ENCODE measurements at places on chromosomes 7 and 10.

DNA sequence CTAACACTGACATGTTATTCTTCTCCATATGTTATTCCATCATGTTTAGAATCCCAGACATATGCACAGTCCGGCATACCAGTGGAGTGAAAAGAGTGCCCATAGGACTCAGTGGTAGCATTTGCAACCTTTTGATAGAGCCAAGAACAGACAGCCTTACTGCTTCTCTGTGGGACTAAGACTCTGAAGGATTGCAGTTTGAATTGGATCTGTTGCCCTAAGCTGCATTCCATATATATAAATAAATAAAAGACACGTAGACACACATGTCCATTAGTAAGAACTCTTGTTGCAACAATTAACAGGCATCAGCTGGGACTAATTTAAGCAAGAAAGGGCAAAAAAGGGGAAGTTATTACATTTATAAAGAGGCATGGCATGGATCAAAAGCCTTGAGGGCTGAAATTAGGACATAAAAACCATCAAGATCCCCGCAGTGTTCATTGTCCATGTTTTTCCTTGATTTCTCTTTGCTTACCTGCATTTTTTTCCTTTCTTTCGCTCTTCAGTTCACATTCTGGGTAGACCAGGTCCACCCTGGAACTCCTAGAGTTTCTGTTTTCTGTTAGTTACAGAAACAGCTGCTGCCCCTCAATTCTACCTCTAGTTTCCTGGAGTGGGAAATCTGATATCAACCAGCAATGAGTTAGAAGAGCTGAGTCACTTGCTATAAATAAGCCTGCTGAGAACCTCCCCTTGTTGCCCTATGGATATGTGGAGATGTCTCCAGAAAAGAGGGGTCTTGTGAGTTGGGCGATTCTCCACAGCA, 132.4 kb downstream of the SORCS1 start:
- no peak for DNase-seq

GRCh38 chr10:121281576-121281975, 316.7 kb downstream of the FGFR2 start:
- DNase-seq = no peak

DNA sequence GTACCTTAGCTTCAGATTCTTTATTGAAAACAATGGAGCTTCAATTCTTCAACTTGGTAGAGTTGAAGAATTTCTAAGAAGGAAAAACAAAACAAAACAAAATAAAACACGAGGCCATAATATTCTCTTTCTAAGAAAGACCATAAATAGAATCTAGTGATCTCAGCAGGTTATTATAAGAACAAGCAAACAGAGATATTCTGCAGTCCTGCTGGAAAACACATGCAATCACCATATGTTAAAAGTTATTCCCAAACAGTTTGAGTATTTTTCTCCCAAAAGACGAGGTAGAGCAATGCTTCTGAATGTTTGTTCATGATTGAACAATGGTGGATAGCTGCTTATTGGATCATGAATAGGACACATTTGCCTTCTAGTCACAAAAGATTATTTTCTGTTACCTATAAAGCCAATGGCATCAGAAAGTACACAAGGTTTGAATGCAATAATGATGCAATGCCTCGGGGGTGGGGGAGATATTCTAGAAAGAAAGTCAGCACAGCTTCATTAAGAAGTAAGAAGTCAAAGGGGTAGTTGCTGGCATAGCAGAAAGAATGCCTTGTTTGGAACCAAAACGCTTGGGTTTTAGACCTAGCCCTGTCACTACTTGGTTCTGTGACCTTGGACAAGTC, 59.3 kb downstream of the CREB3L2 start:
- DNase-seq = no peak

DNA sequence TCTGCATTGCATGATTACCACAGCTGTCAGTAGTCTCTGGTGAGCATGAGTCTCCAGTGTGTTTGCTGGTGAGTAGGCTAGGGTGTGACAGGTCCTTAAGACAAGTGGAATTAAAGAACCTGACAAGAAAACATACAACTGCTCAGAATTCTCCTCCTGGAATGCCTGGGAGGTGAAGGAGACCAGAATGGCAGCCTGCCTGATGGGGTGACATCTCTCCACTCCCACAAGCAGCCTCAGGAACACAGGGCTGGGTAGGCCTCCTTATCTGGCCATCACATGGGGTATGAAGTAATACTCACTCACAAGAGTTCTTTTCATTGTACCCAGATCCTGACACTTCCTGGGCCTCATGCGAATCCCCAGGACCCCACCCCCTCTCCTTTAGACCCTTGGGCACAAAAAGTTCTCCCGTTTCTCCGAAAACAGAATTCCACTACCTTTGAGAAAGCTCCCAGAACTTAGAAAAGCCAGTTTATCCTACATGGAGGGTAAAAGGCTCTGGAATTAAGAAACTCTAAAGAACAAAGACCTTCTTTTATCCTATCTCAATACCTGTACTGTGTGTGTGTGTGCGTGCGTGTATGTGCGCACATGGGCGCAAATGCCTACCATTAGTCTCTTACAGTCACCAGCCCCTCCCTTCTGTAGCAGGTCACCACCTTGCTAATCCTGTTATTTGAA, 33.4 kb upstream of the C1GALT1 start:
- DNase-seq = no peak

GRCh38 chr7:19118636-19119371, 1.4 kb upstream of the TWIST1 start:
- no peak for DNase-seq

GRCh38 chr7:39085590-39086049, 107.9 kb downstream of the POU6F2 start:
- DNase-seq = no peak

- no peak for DNase-seq
Observed at GRCh38 chr7:157484411-157485081, 147.7 kb downstream of the DNAJB6 start.

DNA sequence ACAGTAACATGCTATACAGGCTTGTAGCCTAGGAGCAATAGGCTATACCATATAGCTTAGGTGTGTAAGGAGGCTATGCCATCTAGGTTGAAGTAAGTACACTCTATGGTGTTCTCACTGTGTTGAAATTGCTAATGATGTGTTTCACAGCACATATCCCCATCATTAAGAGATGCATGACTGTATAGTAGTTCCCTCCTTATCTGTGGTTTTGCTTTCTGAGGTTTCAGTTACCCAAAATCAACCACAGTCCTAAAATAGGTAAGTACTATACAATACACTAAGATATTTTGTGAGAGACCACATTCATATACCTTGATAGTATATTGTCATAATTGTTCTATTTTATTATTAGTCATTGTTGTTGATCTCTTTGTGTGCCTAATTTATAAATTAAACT, 12.7 kb downstream of the FZD1 start:
- DNase-seq = no peak

All from naive B cell (primary cell).